ENCODE measurements at places on chromosomes 5 and 9.

DNA sequence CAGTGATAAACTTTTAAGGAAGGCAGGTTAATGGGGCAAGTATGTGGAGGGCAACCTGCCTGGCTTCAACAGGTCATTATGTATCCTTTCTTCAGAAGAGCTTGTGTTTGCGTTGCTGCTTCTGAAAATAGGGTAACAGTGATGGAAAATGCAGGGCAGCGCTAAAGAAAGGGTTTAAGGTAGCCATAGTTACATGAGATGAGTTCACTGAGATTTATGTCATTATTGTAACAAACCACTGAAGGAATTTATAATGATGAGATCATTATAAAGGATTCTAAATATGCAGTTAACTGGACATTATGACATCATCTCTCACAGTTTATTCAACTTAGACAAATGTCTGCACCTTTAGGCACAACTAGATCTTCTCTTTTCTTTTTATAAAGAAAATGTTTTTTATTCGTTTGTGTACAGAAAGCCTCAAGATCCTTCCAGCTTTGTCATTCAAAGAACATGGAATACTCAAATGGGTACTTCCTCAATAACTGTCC, 291.6 kb upstream of the SMARCA2 start:
- no peak for DNase-seq

- DNase-seq, result no peak
Observed at GRCh38 chr9:136062657-136063439, 32.2 kb downstream of the NACC2 start.

GRCh38 chr9:8436786-8437185, 637.2 kb upstream of the DMAC1 start:
- no peak for DNase-seq

DNA sequence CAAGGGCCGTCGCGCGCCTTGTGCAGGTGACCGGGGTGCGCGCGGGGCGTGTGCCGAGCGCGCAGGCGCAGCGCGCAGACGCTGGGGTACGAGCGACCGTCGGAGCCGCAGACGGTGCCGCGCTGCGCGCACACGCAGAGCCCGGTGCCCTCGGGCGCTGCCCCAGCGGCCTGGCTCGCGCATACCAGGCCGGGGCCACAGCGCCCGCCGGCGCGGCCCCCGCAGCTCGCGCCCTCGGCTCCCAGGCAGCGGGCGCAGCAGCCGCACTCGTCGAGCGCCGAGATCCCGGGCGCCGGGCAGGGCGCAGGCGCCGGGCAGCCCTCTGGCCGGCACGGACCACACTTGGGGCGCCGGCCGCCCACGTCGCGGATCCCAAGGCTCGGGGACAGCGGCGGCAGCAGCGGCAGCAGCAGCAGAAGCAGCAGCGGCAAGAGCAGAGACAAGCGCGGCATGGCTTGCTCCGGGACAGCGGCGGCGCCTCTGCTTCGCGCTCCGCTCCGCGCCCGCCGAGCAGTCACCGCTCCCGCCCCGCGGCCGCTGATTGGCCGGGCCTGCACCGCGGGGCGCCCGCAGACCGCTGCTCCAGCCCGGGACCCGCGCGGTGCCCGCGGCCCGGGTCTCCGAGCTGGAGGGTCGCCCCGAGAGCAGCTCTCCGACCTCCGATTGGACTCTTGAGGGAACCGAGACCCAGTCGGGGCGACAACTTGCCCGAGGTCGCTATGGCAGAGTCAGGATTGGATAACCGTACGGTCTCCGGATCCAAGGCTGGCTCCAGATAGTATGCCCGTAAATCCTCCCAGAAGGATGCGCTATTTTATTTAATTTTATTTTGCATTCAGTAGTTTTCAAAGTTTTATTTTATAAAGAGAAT, at the start of gene IGFBPL1:
Gene IGFBPL1 (minus strand): TSS at position 482 of the 871 bp plus-strand sequence. CDS start 30 bp downstream, at position 452.
- DNase-seq, result no peak

DNA sequence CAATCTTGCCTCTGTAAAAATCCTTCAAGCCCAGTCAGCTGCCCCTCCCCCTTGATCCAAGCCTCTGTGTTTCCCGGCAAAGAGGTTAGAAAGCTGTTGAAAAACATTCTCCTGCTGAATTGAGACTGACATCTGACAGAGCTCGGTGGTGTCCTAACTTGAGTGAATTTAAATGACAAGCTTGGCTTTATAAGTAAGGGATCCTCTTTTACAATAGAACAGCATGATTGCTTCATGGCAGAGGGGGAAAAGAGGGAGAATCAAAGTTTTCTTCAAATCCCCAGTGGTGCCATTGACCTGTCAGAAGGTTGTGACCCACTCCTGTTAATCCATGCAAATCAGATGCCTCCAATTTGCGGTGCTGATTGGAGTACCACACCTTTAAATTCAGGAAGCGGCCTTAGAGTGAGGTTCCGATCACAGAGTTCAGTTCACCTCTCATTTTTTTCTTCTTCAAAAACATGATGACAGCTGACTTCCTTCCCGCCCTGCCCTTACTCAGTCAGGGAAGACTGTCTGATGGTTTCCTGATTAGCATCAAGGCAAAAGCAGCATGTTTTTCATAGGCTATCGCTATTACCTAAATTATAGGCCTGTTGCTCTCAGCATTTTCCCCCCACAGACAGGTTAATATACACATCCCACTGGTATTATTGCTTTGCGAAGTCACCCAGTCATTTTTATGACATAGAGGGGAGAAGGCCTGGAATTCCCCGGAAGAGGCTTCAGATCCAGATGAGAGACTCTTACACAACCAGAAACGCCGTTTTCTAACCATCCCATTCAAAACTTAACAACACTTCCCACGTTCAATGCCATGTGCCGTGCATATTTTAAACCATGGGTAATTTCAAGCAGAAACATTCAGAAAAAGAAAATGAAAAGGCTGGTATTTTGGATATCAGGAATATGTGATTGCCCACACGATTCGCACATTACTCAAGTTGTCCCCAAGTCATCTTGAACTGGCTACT, 141.4 kb downstream of the EBF1 start:
- DNase-seq, result no peak

- DNase-seq, result no peak
Observed at GRCh38 chr9:85040146-85040545, 370.6 kb downstream of the NTRK2 start.

- no peak for DNase-seq
Observed at GRCh38 chr9:31336841-31337240, 1047.6 kb upstream of the ACO1 start.

- peak; percentile 26 for DNase-seq
Observed at GRCh38 chr9:135602789-135603481, 36.4 kb downstream of the GLT6D1 start.

DNA sequence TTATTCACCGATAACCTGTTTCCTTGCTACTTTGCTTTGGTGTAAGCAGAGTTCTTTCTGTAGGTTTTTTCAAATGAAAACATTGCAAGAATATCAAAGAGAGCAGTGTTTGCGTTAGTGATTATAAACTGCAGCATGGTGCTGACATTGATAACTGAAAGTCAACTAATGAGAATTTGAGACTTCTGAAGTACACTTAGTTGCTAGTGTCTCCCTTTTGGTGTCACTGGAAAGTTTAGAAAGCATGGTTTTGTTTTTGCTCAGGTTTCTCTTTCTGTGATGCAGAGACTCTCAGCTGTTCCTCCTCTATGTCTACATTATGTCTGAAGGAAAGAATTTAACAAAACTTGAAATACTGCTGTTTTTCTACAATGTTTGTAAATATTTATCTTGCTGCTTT, 80.2 kb upstream of the ZNF169 start:
- no peak for DNase-seq

DNA sequence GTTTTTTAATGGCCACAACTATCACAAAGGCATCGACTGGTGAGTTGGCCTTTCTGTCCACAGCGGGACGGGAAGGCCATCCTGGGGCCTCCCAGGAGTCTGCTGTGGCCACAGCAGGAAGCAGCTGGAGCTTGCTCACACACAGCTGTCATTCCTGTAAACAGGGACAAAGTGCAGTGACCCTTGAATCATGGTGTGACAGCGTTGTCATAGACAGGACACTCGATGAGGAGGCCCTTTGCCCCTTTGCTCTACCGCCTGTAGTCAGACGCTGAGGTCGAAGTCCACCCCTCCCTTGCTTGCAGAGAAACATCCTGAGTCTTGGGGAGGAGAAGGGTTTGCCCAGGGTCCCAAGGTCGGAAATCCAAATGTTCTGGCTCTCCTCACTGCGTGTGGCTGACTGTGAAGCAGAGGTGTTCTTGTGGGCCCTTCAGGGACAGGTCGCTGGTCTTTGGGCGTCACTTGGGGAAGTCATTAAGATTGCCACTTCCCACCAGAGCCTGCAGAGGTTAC, 35.1 kb downstream of the NDST1 start:
- DNase-seq, result no peak

GRCh38 chr9:91939978-91940377, 10.1 kb downstream of the ROR2 start:
- DNase-seq, result no peak

DNA sequence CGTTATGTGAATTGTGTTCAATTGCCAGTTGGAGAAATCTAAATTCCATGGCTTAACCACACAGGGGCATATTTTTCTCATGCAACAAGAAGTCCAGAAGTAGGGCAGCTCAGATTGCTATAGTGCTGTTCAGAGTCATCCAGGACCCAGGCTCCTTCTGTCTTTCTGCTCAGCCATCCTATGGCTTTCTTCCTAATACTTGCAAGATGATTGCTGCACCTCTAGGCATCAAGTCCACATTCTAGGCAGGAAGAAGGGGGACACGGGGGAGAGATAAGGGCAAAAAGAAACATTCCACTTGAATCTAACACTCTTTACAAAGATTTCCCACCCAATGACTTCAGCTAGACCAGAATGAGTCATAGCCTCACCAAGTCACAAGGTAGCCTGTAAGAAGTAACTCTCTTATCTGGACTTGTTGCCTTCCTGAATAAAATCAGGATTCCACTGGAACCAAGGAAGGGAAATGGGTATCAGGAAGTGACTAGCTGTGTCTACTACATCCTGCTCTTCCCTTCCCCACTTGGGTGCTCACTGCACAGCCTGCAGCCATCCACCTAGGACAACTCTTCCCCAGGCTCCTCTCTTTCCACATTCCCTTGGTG, 5.3 kb downstream of the ERAP2 start:
- no peak for DNase-seq

DNA sequence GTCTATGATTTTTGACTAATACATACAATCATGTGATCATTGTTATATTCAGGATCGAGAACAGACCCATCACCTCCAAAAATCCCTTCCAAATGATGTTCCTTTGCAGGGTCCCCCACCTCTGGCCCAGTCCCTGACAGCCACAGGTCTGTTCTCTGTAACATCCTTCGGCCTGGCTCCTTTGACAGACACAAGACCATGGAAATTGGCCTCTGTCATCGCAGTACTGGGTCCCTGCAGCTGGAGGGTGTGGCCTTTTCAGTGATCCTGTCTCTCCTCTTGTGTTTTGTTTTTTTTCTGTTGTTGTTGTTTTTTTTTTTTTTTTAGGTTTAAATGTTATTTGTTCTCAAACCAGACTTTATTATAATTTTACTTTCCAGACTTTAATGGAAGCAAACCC, 27.4 kb upstream of the ANKRD33B start:
- DNase-seq, result no peak

DNA sequence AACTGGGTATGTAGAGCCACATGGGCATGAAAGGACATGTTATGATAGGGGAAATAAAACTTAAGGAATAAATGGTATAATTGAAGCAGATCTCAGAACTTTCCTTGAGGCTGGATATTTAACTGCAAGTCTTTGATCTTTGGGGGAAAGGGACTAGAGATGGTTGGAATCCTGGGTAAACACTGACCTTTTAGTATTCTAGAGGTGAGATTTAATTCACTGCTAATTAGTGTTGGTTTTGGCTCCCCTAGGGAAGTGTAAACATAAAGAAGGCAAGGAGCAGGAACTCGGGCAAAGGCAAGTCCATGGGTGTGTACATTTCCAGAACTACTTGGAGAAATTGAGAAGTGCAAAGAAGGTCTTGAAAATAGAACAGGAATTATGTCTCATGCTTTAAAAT, 16.6 kb downstream of the NIM1K start:
- DNase-seq, result no peak

- no peak for DNase-seq
Observed at GRCh38 chr9:16509997-16510396, 360.5 kb downstream of the BNC2 start.

GRCh38 chr5:106849266-106849665, 821.5 kb downstream of the EFNA5 start:
- DNase-seq, result no peak

- DNase-seq, result no peak
Observed at GRCh38 chr5:16417398-16418074, 48.1 kb downstream of the ZNF622 start.

DNA sequence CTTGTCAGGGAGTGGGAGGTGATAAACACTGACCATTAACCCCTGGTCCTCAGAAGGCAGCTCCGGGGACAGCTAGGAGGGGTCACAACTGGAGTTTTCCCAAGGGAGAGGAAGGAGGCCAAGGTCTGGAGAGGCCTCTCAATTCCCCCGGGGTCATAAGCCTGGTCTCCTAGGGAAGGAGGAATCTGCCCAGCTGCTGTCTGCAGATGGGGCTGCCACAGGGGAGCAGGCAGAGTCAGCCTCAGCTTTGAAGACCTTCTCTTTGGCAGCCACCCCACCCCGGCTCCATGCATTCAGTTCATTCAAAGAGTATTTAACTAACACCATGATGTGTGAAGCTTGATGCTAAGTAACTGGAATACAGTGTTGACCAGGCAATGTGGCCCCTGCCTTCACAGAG, 74.6 kb upstream of the HSPA9 start:
- DNase-seq, result no peak

- DNase-seq, result no peak
Observed at GRCh38 chr9:101458963-101459631, 23.5 kb upstream of the ALDOB start.

GRCh38 chr5:84393969-84394368, 9.3 kb upstream of the EDIL3 start:
- no peak for DNase-seq

- DNase-seq, result no peak
Observed at GRCh38 chr9:80028501-80028900, 456.7 kb downstream of the TLE4 start.

- peak; percentile 6 for DNase-seq
Observed at GRCh38 chr5:1524799-1525623, 1.3 kb upstream of the LPCAT1 start.

DNA sequence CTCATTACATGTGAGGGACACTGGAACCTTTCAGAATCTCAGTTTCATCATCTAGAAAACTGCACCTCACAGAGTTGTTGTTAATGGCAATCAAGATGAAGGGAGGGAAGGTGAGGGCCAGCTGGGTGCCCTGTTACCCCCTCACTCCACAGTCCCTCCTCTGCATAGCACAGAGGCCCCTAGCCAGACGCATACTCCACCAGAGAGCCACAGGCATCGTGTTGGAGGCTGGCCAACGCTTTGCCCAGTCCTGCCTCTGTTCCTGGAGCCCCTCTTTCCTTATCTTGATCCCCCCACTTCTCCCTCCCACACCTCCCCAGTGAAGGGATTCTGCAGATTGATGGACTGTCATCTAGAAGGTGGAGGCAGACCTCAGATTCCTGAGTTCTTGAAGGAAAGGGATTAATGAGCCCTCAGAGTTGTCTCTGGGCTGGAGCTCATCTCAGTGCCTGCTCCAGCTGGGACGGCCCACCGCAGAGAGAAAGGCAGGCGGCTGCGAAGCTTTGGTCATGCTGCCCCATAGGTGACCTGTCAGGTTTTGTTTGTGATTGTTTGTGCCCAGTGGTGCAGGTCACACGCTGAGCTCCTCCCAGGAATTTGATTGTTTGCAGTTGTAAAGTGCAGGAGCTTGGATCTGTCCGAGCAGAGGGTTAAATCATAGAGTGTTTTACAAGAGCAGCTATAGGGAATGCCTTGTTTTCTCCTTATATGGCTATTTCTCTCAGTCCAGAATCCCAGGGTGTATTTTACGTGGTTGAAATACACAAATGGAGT, 487.3 kb downstream of the CCDC171 start:
- DNase-seq, result no peak

Measured in T-helper 17 cell (primary cell).